ENCODE measurements at places on chromosomes 1 and 21. TPM values are rescaled to one million over a fixed set of nuclear protein-coding genes. Genes with fewer than 3 reads are reported as not detected.

CHRNB2 gene
- not detected for total RNA-seq

RNPEP gene
- 41.8 TPM for total RNA-seq

FAM177B gene
- not detected for total RNA-seq

DNA sequence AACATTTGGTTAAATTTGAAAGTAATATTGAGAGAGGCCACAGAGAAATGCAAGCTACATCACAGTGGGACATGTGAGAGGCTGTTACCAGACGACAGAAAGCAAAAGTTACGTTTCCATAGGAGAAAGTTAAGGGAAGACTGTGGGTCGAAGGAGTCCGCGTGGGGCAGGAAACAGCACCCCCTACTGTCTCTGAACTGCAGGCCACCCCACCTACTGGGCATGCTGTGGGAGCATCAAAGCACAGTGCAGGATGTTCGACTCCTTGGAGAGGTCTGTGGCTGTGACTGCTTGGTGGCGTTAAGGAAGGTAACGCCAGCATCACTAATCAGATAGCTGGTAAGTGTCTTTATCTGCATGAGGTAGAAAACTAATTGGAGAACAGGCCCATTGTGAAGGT lies 123.9 kb downstream of the PTBP2 start:
- DNase-seq, result peak; percentile 54

DNA sequence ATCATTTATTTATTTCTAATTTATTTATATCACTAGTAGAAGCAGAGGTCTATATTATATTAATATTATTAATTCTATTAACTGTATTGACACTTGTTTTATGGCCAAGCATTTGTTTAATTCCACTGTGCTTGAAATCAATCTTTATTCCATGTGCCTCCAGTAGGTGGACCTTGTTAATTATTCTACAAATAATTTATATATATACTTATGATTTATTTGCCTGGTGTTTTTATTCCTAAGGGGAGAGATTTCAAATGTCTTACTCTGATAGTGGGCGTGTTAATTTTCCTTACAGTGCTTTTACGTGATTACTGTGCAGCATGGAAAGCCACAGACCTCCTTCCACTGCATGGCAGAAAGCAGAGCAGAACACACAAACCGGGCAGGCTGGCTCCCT lies 17.5 kb upstream of the OR6N2 start:
- no peak for DNase-seq

GRCh38 chr1:18409609-18410237 lies 71.0 kb upstream of the KLHDC7A start:
- no peak for DNase-seq

- DNase-seq, result no peak
Observed at GRCh38 chr1:60923389-60924087, 158.8 kb upstream of the NFIA start.

- DNase-seq, result no peak
Observed at GRCh38 chr1:25004355-25004754, 74.3 kb upstream of the RUNX3 start.

Data from dermis microvascular lymphatic vessel endothelial cell (primary cell).